ENCODE measurements at places on chromosomes 3 and 15. TPM values are rescaled to one million over a fixed set of nuclear protein-coding genes. Genes with fewer than 3 reads are reported as not detected.

The PAK6 gene
- total RNA-seq, result 19.9 TPM

The EPHB3 gene
- total RNA-seq, result 17.7 TPM

DNA sequence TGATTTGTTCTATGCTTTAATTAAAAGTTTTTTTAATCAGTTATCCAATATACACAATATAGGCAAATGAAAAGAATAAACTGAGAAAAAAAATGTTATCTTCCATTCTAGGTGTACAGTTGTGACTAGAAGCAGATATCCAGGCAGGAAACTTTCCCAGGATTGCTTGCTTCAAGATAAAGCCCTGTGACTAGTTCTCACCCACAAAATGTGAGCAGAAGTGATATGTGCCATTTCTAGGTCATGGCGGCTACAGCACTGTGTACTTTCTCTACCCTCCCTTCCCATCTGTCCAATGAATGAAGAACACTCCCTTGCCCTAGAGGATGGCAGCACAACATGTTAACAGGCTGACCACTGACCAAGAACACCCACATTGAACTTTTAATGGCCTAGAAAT lies 110.5 kb upstream of the STT3B start:
- H3K4me1 ChIP-seq, result no peaks in the 10 kb centered on the region
- no peak overlapping the region for H3K27ac ChIP-seq
- no peaks in the 10 kb centered on the region for H3K36me3 ChIP-seq
- DNase-seq, result no peak
- no peaks in the 10 kb centered on the region for H3K27me3 ChIP-seq
- H3K4me3 ChIP-seq, result no peak overlapping the region

DNA sequence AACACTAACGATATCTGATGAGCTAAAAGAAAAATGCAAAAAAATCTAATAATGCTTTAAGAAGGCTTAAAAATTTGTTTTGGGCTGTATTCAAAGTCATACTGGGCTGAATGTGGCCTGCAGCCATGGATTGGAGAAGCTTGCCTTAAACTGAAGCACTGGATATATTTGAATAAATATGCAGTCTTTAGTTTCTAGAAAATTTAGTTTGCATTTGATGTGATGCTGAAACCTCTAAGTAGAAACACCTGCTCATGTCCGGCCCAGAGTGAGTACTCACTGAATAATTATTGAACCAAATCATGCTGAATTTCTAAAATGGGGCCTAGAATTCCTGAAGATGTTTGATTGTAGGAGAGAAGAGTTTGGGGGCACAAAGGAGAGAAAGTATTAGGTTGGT lies 43.9 kb downstream of the ABHD5 start:
- no peaks in the 10 kb centered on the region for H3K4me1 ChIP-seq
- no peak overlapping the region for H3K4me3 ChIP-seq
- H3K27me3 ChIP-seq, result no peaks in the 10 kb centered on the region
- DNase-seq, result no peak
- no peaks in the 10 kb centered on the region for H3K36me3 ChIP-seq
- no peak overlapping the region for H3K27ac ChIP-seq

GRCh38 chr3:72346526-72346926 lies 501.7 kb downstream of the SHQ1 start:
- no peaks in the 10 kb centered on the region for H3K27me3 ChIP-seq
- H3K36me3 ChIP-seq, result no peaks in the 10 kb centered on the region
- H3K27ac ChIP-seq, result peak overlapping the region; percentile 18
- no peak for DNase-seq

GRCh38 chr3:111596328-111596727 lies 1.2 kb upstream of the ZBED2 start:
- no peak overlapping the region for H3K4me3 ChIP-seq
- no peaks in the 10 kb centered on the region for H3K4me1 ChIP-seq
- no peaks in the 10 kb centered on the region for H3K27me3 ChIP-seq
- no peak overlapping the region for H3K27ac ChIP-seq

DNA sequence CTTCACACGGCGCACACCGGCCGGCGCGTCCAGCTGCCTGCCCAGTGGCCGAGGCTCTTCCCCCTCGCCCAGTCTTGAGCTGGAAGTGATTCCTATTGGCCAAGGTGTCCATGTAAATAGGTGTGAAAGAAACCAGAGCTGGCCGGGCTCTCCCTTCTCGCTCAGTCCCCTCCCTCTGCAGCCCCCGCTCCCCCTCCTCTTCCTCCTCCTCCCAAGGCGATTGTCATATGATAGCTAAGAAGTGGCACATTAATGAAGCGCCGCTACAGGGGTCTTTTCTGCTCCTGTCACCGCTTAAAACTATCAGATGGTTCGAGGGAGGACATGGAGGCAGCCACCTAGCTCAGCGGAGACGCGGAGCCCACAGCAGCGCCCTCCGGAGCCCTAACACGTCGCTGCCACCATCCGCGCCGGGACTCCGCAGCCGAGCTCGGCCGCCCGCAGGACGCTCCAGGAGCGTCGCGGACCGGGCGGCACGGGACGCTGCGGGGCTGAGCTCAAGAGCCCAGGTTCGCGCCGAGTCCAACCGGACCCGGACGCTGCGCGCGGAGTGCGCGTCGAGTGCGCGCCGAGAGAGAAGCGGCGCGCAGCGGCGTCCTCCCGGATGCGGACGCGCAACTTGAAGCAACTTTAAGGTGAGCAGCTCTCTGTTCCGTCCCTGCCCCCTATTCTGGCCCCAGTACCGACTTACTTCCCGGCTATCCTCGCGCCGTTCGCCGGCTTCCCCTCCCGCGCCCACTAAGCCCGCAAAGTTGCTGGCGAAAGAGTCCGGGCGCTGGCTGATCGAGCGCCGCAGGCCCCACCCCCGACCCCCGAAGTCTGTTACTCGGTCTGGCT lies at the start of gene FOXB1:
Gene FOXB1 (plus strand): TSS at position 303 of the 837 bp plus-strand sequence. CDS start 653 bp downstream, outside the sequence.
- no peak within 1 kb of the TSS for H3K27ac ChIP-seq
- no peaks in the 10 kb centered on the region for H3K36me3 ChIP-seq
- DNase-seq, result no peak
- peaks cover 37% of the 10 kb centered on the region for H3K4me1 ChIP-seq
- peak within 1 kb of the TSS; percentile 45 for H3K4me3 ChIP-seq
